ENCODE measurements at places on chromosomes 7 and 10.

DNA sequence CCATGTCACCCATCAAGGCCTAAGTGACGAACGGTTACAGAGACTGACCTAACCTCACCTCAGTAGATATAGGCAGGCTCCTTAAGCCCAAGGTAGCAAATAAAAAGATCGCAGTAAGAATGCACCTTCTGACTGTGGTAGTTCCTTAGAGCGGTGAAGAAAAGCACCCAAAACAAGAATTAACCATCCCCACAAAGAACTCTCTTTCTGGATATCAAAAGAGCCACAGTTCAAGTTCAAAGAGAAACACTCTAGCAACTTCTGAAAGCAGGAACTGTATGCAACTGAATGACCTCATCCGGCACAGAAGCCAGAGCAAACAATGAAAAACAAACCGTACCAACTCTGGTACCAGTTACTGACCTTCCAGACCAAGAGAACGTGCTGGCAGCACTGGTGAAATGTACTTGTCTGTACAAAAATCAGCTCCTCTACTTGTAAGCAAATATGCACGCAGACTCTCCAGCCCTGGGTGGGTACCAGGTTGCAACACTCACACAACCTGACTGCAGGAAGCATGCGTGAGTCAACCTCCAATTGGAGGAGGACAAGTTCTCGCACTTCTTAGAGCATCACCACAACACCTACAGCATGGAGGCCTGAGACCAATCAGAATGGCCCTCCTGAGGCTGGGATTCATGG lies 202.7 kb downstream of the FAM107B start:
- DNase-seq: peak; percentile 64

DNA sequence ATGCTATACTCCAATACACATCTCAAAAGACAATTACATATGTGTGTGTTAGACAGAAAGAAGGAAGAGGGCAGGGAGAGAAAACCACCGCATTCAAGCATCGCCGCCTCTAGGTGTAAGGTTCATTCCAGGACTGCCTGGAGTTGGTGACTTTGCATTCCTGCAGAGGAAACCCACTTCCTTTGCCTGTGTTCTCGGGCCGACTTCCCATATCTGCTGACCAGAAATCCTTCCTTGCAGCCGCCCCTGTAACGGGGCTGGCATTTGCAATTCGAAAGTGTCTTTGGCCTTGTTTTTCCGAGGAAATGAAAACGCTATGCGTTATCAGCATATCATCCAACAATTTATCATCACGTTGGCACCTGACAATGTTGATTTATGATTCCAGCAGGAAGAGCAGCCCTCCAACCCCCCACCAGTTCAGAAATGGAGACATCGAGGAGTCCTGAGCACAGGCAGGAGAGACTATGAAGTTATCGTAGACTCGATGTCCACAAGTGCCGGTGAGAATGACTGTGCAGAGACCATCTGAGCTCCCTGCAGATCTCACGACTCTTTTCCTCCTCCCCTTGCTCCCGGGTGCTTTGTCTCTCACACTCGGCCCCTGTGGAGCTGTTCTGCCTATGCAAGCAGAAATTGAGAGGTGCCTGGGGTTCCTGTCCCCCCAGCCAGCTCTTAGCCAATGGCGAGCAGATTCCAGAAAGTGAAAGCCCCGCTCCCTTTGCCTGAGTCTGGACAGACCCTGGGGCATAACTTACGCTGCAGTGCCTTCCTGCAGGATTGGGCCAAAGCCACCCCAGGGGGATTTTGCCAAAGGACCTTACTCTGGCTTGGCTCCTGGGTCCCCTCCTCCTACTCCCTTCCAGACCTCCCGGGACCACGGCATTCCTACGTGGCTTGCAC lies 68.9 kb upstream of the FOXK1 start:
- DNase-seq: no peak

DNA sequence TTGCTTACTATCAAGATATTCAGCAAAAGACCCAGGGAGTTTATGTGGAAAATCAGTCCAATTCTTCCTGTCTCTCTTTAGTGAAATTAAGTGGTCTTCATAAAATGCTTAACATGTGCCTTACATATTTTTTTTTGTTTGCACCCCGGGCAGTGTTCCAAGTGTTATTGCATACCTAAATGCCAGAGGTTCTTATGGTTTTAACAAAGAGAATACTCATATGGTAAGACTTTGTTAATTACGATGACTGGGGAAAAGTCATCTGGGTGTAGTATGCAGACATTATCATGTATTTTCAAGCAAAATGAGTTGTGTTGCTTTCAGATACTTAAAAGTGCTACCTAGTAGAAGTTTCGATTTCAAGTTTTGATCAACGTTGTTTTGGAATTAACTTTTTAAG lies 82.6 kb downstream of the PRKG1 start:
- no peak for DNase-seq

DNA sequence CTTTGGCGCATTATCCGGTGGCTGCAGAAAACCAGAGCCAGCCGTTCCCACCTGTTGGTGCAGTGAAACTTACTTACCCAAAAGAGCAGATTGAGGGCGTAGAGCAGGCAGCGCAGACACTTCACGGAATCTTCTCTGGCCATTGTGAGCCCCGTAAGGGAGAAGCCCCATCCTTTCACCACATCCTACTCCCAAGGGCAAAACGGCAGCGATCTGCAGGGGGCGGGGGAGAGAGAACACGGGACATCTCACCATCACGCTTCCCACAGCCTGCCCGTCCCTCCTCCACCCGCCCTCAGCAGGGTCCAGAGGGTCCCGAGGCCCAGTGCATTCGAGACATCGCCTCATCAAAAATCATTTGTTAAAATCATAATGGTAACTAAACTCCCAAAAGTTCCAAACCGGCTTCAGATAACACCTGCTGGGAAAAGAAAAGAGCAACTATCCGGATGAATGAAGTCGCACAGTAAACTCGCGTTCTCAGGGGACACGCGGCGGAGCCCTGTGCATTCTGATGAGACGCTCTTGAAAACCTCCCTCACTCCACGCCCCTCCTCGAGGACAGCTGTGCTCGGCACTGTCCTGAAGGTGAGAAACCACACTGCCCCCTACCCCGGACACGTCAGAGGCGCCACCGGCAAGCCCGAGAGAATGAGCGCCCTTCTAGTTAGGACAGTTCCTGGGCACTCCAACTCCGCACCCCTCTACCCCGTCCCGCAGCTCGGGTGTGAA lies 1.2 kb downstream of the TSPAN12 start:
- no peak for DNase-seq

Data from effector CD4-positive, alpha-beta T cell (primary cell).